GOT3 (cell line): ENCODE measurements at places on chromosomes 16 and 17.

- DNase-seq: no peak
These were observed 6.6 kb downstream of the PTX4 start for GRCh38 chr16:1481906-1482835.

DNA sequence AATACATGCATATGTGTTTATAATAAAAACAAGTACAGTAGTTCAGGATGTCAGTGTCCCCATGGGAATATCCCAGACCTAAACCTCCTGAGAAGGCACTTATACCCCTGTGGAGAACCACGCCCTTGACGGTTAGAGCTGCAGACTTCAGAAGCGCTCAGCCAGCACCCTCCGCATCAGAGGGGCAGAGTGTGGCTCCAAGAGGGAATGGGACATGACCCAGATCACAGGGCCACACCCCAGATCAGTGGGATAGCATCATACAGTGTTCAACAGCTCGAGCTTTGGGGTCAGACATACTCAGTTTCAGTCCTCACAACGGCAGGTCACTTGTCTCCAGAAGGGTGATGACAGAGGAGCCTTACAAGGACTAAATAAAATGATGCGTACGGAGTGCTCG, 45.8 kb upstream of the ZNF423 start:
- DNase-seq: no peak

DNA sequence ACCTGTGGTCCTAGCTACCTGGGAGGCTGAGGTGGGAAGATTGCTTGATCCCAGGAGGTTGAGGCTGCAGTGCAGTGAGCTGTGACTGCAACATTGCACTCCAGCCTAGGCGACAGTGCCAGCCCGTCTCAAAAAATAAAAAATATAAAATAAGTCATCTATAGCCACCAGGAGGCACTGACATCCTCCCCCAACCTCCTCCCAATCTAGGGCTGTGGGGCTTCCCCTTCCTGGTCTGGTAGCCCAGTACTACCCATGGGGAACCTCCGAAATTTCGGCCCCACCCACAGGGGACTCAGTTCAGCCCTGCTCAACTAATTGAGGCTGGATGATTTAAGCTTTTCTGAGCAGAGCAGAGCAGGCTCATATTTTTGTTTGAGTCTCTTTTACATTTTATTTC, 3.2 kb downstream of the ZSCAN10 start:
- DNase-seq: no peak

DNA sequence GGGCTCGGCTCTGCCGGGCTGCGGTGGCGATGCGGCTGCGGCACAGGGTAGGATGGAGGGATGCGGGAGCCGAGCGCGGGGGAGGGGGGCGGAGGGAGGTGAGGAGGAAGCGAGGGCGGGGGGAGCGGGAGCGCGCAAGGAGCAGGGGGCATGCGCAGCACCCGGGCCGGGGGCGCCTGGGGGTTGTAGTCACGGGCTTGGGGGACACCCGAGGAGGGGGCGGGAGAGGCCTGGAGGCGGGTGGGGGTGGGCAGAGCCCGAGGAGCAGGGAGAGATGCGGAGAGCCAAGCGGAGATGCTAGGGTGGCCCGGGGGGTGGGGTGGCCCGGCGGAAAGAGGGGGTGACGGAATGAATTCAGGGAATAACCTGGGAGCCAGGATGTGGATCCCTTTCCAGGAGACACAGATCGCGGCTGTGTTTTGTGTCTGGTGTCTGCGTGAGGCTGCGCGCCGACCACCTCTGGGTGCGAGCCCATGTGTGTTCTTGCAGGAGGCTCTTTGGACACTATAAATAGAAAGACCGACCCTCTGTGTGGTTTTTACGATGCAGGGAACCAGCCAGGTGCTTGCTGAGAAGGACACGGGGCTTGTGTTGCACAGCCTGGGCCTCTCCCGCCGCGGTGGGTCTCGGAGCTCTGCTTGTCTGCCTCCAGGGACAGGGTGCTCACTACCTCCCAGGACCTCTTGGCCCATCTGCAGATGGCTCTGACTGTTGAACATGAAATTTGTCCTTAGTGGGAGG, at the start of gene STX1B:
TSS of gene STX1B (minus strand) at position 54 of the 741 bp plus-strand sequence. CDS start 242 bp downstream, outside the sequence.
- no peak for DNase-seq

GRCh38 chr16:23512168-23512695, 1.9 kb upstream of the GGA2 start:
- DNase-seq: no peak

GRCh38 chr17:49629447-49629846, 48.5 kb downstream of the SPOP start:
- no peak for DNase-seq

GRCh38 chr17:35841505-35841904, 27.2 kb downstream of the HEATR9 start:
- DNase-seq: no peak

- DNase-seq: no peak
These were observed 46.1 kb downstream of the NXN start for GRCh38 chr17:933312-934073.

GRCh38 chr17:4696437-4696805, 7.5 kb downstream of the PELP1 start:
- no peak for DNase-seq

DNA sequence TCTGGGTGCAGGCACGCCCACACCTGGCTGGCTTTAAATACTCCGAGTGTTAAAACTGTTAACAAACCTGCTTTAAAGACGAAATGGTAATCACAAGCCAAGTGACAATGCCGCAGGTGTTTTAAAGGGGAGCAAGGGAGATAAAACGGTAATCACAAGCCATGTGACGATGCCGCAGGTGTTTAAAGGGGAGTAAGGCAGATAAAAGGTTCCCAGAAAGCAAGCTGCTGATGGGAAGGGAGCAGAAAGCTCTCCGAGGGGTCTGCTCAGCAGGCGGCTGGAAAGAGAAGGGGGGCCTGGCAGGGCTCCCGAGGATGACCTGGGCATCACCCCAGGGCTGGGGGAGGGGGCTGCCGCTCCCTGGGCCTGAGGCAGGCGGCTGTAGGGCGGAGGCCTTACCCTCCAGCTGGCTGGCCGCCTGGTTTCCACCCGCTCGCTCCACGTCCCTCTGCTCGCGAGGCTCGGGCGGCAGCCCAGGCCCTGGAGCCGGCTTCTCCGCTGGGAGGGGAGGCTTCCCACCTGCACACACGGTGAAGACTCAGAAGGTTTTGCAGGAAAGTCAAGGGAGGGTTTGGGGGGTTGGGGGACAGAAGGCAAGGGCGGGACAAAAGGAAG, 12.1 kb downstream of the NDUFAF8 start:
- DNase-seq: no peak

DNA sequence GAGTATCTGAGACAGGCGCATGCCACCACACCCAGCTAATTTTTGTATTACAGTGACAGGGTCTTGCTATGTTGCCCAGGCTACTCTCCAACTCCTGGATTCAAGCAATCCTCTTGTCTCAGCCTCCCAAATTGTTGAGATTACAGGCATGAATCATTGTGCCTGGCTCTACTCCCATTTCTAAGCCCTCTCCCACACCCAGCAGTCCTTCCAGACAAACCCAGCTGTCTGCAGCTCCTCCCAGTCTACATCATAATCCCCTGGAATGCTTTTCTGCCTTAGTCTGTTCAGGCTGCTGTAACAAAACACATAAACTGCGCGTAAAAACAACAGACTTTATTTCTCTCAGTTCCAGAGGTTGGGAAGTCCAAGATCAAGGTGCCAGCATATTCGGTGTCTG, 144.5 kb downstream of the GRIN2A start:
- no peak for DNase-seq

- DNase-seq: no peak
These were observed 27.3 kb downstream of the SLFN11 start for GRCh38 chr17:35345926-35346771.

GRCh38 chr16:10171221-10171620, 11.0 kb downstream of the GRIN2A start:
- DNase-seq: no peak

DNA sequence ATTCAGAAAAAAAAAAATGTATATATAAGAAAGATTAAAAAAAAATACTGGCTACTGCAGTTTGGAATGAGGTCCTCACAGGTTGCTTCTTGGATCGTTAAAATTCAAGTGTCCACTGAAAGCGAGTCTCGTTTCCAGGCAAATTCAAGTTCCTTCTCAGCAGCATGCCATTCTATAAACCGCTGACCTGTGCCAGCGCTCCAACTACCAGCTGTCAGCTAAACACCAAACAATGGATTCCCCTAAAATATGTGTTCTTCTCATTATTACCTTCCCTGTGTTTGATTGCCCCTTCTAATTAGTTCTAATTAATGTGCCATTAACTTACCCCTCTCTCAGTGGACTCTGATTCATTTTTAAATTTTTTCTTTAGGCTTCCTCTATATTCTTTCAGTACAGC, 92.4 kb downstream of the DNAH9 start:
- no peak for DNase-seq
